ENCODE measurements at places on chromosomes 2 and 18. TPM values are rescaled to one million over a fixed set of nuclear protein-coding genes. Genes with fewer than 3 reads are reported as not detected.

Gene ITGA6
- 58.2 TPM for total RNA-seq

Gene SLC14A1
- not detected for total RNA-seq

Gene HRH4
- not detected for total RNA-seq

Gene TGFA
- total RNA-seq: 5.0 TPM

Gene CCDC88A
- 17.6 TPM for total RNA-seq

Gene STPG4
- not detected for total RNA-seq

Gene AFF3
- total RNA-seq: not detected

Gene NXPH2
- total RNA-seq: not detected

Gene PROC
- 4.6 TPM for total RNA-seq

Gene CCL20
- 6.2 TPM for total RNA-seq

Gene RAB17
- 0.36 TPM for total RNA-seq

Gene ARL5A
- total RNA-seq: 25.7 TPM

Gene ANKRD30B
- total RNA-seq: not detected

Gene ANKRD62
- not detected for total RNA-seq

Gene BUB1
- 46.7 TPM for total RNA-seq

Gene GPC1
- 226 TPM for total RNA-seq

Gene CTDP1
- total RNA-seq: 15.5 TPM

Gene SUPT7L
- total RNA-seq: 33.4 TPM

Gene SP5
- not detected for total RNA-seq

Gene TEX44
- total RNA-seq: not detected

Gene CPO
- not detected for total RNA-seq

Gene RAB3GAP1
- 26.7 TPM for total RNA-seq

Gene ZSCAN30
- total RNA-seq: 0.95 TPM

Gene CABYR
- 13.5 TPM for total RNA-seq

Gene CDCA7
- total RNA-seq: 48.9 TPM

Gene NOSTRIN
- total RNA-seq: 2.2 TPM

Gene ATP9B
- total RNA-seq: 15.2 TPM

Gene HSPD1
- 581 TPM for total RNA-seq

Gene DCTN1
- total RNA-seq: 107 TPM

Gene C2orf15
- total RNA-seq: 0.64 TPM

Gene WNT6
- 0.31 TPM for total RNA-seq

Gene VIT
- total RNA-seq: not detected

Gene VIL1
- total RNA-seq: 0.24 TPM

Gene RAPGEF4
- 0.28 TPM for total RNA-seq

All from A549 treated with GW870086 at 1 μM for 4 hours (cell line).